ENCODE measurements at places on chromosomes 16 and 17. TPM values are rescaled to one million over a fixed set of nuclear protein-coding genes. Genes with fewer than 3 reads are reported as not detected.

DNA sequence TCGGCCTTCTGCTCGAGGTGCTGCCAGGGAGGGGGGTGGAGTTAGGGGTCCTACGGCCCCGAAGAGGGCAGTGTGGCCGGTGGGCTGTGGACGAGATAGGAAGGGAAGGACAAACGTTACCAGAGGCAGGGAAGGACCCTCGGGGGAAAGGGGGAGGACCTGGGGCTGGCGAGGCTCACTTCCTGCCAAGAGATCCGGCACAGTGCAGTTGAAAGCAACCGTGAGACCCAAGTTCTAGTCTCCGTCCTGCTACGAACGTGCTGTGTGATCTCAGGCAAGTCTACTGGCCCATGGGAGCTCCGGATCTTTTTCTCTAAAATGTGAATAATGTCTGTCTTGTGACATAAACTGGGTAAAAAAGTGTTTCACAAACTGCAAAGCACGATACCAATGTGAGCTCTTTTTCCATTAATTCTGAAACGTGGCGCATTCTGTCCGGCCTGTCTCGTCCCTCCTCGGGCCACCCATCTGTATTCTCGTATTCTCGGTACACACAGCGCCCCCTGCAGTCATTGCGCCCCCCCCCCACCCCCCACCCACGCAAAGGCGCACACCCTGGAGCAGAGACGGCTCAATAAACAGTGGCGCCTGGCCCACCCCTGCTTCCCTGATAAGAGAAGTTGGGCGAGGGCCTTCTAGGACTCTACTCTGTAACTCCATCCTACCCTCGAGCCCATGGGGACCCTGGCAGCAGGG lies 8.8 kb downstream of the CYGB start:
- DNase-seq = no peak

STH gene
- not detected for total RNA-seq

MYOCD gene
- total RNA-seq = 1.1 TPM

ACLY gene
- total RNA-seq = 135 TPM

MEIOC gene
- total RNA-seq = not detected

RECQL5 gene
- 43.1 TPM for total RNA-seq

GRCh38 chr16:3101018-3101840 lies 2.1 kb upstream of the ZSCAN10 start:
- peak; percentile 62 for DNase-seq

DNA sequence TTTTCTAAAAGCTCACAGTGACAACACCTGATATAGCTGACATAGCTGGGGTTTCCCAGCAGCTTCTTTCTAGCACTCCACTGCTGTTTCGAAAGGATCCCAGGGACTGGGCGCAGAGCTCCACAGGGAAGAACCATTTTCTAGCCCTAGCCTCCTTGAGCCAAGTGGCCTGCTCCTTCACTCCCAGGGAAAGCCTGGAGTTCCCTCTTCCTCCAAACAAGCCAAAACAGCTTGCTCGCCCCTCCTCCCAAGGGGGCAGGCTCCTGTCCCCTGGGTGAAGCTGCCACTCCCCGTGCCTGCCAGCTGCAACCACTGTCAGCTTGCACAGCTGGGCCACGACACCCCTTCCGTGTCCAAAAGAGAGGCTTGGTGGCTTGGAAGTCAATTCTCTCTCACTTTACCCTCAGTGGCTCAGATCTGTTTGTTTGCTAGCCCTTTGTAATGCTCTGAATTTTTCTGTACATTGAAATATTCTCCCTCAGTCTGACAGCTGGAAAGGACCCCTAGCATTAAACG lies 59.8 kb downstream of the CYTH1 start:
- no peak for DNase-seq

DNA sequence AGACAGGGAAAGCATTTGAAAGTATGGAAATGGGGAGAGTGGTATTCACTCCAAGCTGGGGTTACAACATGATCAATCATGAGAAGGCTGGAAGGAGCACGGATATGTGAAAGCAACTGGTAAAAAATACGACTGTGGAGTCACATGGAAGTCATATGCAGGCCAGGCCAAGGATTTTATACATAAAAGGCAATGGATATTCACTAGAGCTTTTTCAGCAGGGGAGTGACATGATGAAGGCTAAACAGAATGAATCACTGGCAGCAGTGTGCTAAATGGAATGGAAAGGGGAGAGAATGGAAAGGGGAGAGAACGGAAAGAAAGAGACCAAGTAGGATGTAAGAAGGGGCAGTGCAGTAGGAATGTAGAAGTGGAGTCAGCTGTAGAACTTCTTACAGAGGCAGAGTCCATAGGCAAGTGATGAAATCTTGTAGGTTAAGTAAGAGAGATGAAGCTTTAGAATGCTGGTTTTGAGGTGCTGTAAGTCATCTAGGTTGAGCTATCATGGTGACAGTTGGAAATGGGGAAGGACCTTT lies 13.0 kb upstream of the NETO2 start:
- DNase-seq = no peak

PRSS36 gene
- 3.6 TPM for total RNA-seq

CTRB1 gene
- 19.1 TPM for total RNA-seq

DNA sequence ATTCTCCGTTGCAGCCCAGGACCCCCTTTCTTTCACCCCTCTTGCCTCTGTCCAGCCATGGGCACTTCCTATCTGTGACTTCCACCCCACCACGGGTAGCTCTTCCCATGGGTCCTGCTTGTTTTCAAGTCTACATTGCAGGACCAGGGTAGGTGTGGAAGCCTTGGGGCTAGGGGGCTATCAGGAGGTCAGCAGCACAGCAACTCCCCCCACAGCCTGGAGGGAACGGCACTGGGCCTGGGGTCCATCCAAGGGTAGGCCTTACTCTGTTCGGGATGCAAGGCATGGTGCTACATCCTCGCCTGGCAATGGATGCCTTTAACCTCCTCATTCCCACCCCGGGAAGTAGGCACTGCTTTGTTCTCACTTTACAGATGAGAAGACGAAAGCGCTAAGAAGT lies 109.3 kb downstream of the IRX5 start:
- DNase-seq = no peak

DNA sequence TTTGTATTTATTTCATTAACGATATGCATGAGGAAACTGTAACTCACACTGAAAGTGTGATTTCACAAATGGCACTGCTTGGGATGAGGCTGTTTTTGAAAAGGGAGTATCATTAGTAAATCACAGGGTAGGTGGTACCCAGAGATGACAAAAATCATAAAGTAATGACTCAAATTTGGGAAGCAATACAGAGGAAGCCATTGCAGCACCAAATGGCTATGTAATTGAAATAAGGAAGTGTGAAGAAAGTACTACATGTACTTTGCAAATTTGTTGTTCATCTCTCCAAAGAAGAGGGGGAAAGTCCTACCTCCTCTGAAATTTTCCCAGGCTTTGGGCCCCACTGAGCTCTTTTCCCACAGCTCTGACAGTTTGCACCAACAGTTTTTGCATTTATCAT lies 12.3 kb upstream of the ABCC12 start:
- DNase-seq = no peak

GRCh38 chr16:2267913-2268666 lies at the start of gene RNPS1:
TSS of gene RNPS1 (minus strand) at chr16:2268126. CDS start at chr16:2264643, 3,483 bp downstream.
- DNase-seq = peak; percentile 96

- DNase-seq = no peak
These were observed 86.7 kb upstream of the CNTNAP4 start for GRCh38 chr16:76190480-76190879.

CCDC40 gene
- 1.2 TPM for total RNA-seq

SMIM5 gene
- 5.1 TPM for total RNA-seq

- no peak for DNase-seq
These were observed 57.7 kb downstream of the MEAK7 start for GRCh38 chr16:84446596-84447392.

DNA sequence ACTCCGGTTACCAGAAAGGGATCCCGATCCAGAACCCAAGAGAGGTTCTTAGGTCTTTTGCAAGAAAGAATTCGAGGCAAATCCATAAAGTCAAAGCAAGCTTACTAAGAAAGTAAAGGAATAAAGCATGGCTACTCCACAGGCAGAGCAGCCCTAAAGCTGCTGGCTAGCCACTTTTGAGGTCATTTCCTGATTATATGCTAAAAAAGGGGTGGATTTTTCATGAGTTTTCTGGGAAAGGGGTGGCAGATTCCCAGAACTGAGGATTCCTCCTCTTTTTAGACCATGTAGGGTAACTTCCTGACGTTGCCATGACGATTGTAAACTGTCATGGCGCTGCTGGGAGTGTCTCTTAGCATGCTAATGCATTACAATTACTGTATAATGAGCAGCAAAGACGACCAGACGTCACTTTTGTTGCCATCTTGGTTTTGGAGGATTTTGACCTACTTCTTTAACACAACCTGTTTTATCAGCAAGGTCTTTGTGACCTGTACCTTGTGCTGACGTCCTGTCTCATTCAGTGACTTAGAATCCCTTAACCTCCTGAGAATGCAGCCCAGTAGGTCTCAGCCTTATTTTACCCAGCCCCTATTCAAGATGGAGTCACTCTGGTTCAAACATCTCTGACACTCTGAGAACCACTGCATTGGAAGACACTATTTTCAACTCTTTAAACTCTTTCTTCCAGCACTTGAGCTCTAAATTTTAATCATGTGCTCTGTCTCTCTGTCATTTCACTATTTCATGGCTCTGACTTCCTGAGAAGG lies 203.6 kb upstream of the CACNG3 start:
- DNase-seq = no peak

GUCY2D gene
- total RNA-seq = 0.21 TPM

SECTM1 gene
- total RNA-seq = 76.3 TPM

DNA sequence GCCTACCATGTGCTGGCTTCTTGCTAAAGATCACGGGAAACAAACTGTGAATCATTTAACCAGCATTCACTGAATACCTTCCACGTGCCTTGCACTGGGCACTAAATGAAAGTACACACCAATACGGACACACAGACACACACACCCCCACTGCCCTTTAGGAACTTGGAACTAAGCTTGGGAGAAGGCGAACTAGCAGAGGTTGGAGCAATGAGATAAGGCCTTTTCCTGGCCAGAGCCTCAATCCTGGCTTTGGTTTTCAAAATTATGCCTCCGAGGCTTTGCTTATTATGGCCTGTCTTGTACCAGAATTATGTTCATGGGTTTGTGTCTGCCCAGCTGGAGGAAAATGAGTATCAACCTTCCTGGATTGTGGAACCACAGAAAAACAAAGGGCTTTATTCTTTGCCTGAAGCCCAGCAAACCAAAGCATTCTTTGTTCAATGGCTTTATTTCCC lies 32.3 kb downstream of the CPPED1 start:
- DNase-seq = no peak

KRT25 gene
- total RNA-seq = not detected

PPM1E gene
- 0.32 TPM for total RNA-seq

GRCh38 chr16:86297391-86297790 lies 212.9 kb upstream of the FOXF1 start:
- DNase-seq = no peak

DNA sequence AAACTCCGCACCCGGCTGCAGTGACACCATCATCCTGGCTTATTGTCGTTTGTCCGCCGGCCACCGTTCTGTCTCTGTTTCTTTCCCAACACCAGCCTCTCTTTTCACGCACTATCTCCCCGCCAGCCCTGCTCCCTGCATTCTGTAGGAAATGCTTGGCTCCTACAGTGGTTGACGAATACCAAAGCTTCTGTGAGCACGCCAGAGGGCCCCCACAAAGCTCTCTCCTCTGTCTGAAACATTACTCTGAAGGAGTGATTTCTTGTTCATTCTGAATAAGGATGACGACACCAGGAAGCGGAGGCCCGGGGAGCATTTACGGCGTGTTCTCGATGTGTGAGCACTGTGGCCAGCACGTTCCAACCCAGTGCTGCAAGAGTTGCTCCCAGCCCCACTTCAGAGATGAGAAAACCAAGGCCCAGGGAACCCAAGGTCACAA lies 58.8 kb downstream of the ADCY9 start:
- DNase-seq = no peak

- no peak for DNase-seq
These were observed 34.5 kb downstream of the SIAH1 start for GRCh38 chr16:48350736-48351135.

PTGES3L gene
- total RNA-seq = 1.5 TPM

DNA sequence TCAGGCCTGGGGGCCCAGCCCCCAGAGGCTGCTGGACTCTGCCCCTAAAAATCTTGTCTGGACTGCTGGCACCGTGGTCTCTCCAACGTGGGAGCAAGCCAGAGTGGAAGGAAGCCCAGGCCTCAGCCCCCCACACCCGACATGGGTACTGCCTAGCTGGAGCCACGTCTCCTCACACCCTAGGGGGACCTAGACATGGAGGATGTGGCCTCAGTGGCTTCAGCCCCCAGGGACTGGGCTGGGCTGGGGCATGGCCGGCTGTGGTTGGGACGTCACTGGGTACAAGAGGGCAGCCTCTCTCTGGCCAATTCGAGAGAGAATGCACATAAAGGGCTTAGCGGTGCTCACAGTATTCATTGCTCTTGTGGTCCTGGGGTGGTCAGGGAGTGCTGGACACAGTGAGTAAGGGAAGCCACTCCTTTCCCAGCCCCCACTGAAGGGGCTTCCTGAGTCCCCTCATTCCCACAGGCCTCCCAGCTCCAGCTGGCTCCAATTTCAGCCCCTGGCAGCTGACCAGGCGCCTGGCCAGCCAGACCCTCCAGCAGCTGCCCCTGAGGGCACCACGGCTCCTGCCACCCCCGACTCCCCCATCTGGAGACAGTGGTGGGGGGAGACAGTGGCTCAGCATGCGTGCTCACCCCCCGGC lies 1.1 kb downstream of the CDH15 start:
- DNase-seq = no peak

HCRT gene
- not detected for total RNA-seq

ATMIN gene
- total RNA-seq = 23.9 TPM

SGCA gene
- 0.89 TPM for total RNA-seq

DNA sequence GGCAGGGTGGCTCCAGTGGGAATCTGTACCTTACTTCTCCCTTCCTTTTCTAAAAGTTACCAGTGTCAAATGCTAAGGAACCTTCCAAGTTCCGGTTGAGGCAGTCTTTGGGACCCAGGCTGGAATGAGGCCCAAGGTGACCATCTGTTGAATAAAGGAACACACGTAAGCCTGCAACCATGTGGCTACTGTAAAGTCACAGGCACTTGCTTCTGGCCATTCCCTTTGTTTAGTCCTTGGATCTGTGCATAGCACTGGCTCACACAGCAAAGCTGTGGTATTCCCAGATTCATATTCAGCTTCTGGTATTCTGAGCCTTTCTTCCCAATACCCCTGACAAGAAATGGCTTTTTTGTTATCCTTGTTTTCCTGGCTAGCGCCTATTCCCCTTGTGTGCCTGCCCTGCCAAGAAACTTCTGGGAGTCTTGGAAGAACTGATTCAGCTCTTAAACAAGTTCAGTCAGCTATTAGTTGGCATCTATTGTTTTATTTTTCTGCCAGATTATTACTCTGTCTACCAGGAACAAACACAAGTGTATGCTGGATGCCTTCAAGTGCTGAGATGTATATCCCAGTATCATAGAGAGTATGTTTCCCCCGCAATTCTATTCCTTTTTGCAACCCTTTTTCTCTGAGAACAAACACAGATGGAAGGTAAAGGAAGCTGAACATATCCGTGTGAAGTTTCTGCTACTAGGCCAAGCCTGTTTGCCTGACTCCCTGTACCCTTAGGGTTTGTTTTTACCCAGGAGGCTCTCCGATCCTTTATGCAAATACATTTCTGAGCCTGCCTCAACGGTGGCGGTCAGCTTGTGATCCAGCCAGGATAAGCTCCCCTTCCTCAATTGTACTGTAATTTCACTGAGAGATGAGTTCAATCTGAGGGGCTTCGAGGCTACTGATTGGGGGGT lies 13.2 kb downstream of the TMEM238L start:
- no peak for DNase-seq

Measured in colonic mucosa (tissue), 4 donors.